ENCODE measurements at places on chromosomes 11 and 22.

GRCh38 chr11:613369-613968 lies 2.3 kb downstream of the IRF7 start:
- DNase-seq = peak; percentile 86

GRCh38 chr22:35705141-35705540 lies 12.5 kb upstream of the APOL5 start:
- no peak for DNase-seq

DNA sequence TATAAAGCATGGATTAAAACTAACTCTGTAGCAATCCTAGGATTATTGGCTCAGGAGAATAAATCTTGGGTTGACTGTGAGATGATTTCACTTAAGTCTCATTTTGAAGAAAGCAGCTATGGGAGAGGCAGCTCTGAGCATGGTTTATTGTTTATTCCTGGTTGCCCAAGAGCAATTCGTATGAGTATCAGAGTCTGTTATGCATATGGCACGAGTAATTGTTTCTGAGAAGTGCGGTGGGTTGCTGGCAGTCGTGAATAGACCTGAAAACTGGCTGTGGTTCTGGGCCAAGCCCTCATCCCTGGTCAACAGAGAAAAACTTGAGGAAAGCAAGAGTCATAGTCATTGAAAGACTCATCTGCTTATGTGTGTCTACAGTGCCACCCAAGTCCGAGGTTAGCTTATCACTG lies 26.8 kb downstream of the DIXDC1 start:
- DNase-seq = no peak

DNA sequence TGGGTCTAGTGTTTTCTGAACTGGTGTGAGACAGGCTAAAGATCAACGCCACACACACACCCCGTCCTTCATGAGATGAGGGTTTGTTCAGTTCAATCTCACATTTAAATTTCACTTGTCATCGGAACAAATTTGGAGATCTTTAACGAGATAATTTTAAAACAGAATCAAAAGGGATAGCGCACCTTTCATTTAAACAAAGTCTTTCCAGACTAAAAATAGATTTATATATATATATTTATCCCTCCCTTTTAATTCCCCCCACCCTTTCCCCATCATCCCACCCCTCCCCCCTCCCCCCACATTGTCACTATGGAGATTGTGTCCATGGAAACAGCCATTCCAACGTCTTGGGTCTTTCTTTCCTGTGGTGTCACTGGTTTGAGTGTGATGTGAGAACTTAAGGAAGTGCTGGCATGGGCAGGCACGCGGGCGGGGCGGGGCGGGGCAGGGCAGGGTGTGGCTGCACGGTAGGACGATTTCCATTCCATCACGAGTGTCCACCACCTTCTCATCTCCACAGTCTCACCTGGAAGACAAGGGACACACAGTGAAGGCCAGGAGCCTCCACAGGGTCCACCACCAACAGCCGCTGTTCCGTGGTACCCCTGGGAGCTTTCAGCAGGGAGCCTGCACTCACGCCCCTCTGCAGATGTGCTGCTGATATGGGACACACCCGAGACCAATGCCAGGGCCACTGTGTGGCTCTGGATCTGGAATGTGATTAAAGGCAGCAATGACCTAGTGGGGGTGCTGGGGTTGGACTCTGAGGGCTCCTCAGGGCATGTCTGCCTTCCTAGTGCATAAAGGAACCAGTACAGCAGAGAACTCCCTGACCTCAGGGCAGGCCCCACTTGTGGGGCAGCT lies 30.5 kb upstream of the CYP2D6 start:
- DNase-seq = no peak

GRCh38 chr11:16989554-16989953 lies 24.7 kb downstream of the PLEKHA7 start:
- DNase-seq = no peak

DNA sequence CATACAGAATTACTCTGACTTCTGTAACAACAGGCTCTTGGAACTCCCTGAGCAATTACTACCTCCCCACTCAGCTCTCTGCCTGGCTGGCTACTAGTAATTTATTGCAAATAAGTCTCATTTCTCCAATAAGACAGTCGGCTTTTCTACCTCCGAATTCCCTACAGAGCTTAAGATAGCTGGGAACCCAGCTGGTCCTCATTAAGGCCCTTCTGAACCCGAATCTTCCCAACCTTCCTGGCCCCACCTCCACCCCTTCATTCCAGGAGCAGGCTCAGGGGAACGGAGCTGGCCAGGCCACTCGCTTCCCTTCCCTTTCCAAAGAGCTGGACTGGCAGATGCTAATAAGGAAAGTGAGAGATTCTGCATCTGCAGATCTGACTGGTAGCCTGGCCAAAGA lies 21.6 kb downstream of the TMPRSS5 start:
- DNase-seq = no peak

- no peak for DNase-seq
Observed at GRCh38 chr11:81644239-81644840, 1089.3 kb downstream of the FAM181B start.

DNA sequence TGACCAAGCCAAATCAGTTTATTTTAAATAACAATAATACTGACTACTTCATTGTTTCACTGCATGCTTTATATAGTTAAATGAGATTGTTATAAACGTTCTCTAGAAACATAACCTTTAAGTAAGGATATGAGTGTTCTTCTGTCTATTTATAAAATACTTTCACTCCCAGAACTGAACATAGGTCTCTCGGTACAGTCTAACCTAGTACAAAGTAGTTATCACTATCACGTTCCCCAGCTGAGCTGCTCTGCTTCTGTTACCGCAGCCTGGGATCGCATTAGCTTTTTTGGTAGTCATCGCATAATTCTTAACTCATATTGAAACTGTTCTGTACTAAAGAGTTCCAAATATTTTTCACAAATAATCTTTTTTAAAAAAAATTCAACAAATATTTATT lies 143.6 kb downstream of the WNT11 start:
- no peak for DNase-seq

DNA sequence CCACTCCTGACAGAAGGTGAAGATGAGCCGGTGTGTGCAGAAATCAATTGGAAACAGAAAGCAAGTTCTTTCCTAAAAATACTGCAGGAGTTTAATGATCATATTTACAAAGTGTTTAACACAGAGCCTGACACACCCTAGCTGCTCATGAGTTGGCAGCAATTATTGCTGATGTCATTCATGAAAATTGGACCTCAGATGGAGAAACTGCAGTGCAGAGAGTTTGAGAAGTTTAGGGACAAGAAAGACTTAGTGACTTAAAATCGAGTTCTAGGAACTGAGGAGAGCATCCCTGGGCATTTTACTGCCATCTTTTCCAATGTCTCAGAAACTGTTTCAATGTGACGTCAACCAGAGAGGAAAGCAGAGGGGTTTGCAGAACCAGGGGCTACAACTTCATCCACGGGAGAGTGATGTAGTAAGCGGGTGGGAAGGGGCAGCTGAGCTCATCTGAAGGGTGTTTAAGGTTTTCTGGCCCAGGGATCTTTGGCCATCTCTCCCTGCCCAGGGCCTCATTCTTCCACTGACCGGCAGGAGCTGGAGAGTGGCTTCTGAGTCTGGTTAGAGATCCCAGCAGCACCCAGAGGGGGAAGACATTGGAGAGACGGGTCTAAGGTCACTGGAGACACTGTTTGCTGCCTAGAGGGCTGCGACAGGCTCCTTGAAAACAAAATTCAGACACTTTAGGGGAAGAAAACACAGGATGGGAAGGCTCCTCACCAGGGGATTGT lies 21.1 kb upstream of the IGLL5 start:
- DNase-seq = no peak

DNA sequence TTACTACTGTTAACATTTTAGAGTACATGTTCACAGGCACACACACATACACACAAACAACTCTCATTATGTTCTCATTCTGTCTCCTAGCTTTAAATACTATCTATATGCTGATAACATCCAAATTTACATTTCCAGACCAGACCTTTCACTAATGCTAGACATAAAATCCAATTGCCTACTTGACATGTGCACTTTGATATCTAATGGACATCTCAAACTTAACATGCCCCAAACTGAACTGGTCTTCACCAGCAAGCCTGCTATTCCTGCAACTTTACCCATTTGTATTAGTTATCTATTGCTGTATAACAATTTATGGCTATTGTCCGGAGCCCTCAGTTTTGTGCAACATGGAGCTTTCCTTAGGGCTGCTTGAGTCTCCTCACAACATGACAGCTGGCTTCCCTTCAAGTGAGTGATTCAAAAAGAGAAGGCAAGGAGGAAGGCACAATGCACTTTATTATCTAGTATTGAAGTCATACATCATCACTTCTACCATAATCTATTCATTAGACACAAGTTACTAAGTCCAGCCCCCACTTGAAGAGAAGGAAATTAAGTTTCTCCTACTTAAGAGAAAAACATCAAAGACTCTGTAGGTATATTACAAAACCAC lies 3.0 kb downstream of the SLC36A4 start:
- DNase-seq = no peak

DNA sequence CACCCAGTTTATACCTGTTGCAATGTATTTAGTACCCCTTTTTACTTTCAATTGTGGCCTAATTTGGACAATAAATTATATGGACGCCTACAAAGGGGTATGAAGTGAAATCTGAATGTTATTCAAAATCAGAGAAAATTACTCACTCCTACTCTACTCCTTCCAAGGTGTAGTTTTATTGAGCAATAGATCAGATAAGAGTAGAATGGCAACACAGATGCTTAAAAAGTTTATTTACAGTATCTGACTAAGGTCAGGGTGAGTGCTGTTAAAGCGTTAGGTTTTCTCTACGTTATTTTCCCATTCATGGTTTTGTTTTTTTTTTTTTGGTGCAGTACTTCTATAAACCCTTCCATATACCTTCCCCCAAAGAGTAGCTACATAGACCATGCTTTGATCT lies 805.6 kb downstream of the KCNA4 start:
- DNase-seq = no peak

DNA sequence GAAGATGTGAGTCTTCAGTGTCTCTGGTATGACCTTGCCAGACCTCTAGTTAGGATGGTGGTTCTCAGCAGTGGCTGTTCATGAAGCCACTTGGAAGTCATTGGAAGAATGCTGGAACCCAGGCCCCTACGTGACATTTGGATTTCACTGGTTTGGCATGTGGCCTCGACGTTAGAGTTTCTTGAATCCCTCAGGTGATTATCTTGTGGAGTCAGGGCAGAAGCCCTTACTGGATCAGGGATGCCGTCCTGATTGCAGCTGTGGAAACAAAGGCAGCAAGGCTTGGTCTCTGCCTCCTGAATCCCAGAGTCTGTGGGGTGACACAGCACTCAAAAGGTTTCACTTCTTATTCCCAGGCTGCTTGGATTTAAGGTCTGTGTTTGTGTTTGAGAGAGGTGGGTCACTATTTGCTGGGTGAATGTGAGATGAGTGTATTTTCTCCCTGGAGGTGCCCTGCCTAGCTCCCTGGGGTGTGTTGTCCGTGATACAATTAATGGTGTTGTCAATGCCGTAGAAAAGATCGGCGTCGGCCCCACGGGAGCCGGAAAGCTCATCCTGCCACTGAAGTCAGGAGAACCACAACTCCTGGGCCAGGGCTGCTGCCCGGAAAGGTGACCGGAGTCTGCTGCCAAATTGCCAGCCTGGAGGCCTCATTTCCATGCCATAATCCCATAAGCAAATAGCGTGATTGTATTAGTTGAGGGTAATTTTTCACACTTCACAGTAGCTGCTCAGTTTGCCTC lies 939.0 kb downstream of the BRD1 start:
- DNase-seq = no peak

Data from stimulated activated CD4-positive, alpha-beta T cell treated with anti-CD3 and anti-CD28 coated beads, Interleukin-15, amount 100 ng/mL, for 48 hours (primary cell).